Stimulated activated CD4-positive, alpha-beta T cell treated with anti-CD3 and anti-CD28 coated beads, Interleukin-2, amount 100 ng/mL, for 4 hours (primary cell): ENCODE measurements at places on chromosomes 11 and 22.
A peak's percentile ranks its signal among the peaks of the same experiment; 100 is the strongest.

GRCh38 chr11:14275076-14275475, 83.9 kb downstream of the RRAS2 start:
- DNase-seq = no peak

GRCh38 chr22:50674130-50674500, 1.5 kb downstream of the SHANK3 start:
- peak; percentile 17 for DNase-seq

- no peak for DNase-seq
These were observed 33.6 kb downstream of the MAP6 start for GRCh38 chr11:75635066-75635862.

- DNase-seq = no peak
These were observed 751 bp downstream of the MS4A10 start for GRCh38 chr11:60785806-60786361.

DNA sequence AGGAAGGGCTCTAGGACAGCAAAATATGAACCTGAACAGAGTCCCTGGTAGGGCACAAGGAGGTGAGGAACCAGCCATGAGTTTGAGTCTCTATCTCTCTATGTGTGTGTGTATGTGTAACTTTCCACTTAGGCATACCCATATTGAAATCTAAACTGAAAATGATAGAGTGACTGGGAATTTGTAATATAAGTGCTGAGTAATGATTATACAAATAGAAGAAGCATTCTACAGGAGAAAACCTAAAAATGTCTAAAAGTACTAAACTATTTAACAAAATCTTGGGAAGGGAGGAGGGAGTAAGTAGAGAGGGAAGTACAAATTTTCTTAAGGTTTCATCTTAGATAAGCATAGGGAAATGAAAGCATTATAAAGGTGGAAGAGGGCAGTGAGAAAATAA, 97.1 kb upstream of the ZC3H12C start:
- no peak for DNase-seq

- no peak for DNase-seq
These were observed 25.5 kb downstream of the DKK3 start for GRCh38 chr11:11982975-11983374.

GRCh38 chr11:5938603-5938965, 3.5 kb upstream of the OR56A3 start:
- no peak for DNase-seq

DNA sequence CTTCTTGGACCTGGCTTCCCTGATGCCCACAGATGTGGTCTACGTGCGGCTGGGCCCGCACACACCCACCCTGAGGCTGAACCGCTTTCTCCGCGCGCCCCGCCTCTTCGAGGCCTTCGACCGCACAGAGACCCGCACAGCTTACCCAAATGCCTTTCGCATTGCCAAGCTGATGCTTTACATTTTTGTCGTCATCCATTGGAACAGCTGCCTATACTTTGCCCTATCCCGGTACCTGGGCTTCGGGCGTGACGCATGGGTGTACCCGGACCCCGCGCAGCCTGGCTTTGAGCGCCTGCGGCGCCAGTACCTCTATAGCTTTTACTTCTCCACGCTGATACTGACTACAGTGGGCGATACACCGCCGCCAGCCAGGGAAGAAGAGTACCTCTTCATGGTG, 1.2 kb downstream of the CNGA4 start:
- DNase-seq = no peak

DNA sequence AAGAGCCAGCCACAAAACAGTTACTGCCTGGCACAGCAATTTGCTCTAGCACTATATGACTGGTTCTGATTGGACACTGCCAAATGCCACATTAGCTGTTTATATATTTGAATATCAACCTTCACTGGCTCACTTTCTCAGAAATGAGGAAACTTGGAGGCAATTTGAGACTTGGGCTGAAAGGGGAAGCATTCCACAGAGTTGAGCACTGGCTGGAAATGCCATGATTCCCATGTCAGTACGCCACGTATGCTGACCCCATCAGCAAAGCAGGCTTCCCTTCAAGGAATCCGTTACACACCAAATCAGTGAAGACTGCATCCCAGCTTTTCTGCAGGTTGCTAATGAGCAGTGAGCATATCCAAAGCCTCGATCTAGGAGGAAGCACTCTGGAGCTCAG, 34.7 kb downstream of the GALNT18 start:
- no peak for DNase-seq

- no peak for DNase-seq
These were observed 2.4 kb downstream of the RNF121 start for GRCh38 chr11:71931245-71931602.

GRCh38 chr11:44188643-44189042, 93.2 kb downstream of the EXT2 start:
- no peak for DNase-seq

GRCh38 chr22:31193092-31193491, 19.0 kb upstream of the LIMK2 start:
- no peak for DNase-seq

DNA sequence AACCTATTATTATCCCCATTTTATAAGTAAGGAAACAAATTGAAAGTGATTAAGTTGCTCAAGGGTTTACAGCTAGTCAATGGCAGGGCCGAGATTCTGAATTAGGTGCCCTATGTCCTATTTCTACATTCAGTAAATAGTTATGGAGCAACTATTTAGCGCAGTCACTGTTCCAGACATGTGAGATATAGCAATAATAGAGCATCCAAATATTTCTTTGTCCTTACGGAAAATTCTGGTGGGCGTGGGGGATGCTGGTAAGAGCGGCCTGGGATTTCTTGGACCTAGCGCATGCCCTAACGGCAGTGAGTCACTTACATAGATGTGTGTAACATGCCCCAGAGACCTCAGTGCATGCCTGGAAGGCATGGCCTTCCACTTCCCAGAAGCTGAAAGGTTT, 4.4 kb downstream of the DTX4 start:
- DNase-seq = no peak

GRCh38 chr22:19291218-19291579, 320 bp downstream of the CLTCL1 start:
- DNase-seq = no peak

GRCh38 chr11:103085758-103086365, 6.1 kb downstream of the DCUN1D5 start:
- no peak for DNase-seq

GRCh38 chr22:27990879-27991278, 71.8 kb upstream of the PITPNB start:
- DNase-seq = no peak

DNA sequence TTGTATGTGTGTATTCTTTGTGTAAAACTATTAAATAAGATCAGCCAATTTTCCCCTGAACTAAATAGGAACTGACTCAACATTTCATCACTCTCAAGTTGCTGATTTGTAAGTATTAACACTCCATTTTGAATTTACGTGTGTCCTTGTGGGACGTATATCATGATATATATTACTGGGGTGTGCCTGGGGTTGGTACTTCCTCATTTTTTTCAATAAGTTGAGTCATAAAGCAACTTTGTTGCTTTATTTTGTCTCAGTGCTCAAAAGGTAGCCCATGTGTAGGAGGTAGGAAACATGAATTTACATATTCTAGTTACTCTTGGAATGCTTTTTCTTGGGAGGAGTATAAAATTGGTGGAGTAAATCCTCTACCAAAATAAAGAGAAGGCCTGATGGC, 193.9 kb upstream of the RAG2 start:
- no peak for DNase-seq

- no peak for DNase-seq
These were observed 25.2 kb downstream of the CAPN1 start for GRCh38 chr11:65206901-65207300.

DNA sequence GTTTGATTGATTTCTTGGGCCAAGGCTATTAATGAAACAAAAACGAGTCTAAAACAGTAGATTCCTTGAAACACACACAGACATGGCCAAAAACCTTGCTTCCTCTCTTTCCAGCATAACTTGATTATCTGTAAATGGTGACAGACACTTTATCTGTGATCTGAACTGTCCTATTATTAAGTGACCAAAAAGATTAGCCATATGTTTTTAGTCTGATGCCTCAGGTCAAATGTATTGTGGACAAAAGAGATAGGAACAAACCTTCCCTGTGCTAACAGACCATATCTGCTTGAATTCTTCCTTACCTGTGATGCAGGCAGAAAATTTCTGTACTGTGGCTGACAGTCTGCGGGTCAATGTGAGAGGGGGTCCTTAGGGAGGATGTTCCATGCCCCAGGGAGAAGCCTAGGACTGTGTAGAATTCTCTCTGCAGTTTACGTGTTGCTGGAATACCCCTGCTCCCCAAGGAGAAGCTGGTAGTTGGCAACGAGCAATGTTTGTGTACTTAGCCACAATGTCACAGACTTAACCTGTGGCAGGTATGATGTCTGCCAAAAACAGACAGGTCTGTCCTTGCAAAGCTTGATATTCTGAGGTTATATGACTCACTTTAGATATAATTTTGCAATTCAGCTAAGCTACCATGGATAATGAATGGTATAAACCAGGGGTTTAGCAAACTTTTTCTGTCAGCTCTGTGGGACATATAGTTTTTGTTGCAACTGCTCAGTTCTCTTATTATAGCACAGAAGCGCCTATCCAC, 31.2 kb downstream of the C11orf71 start:
- no peak for DNase-seq

DNA sequence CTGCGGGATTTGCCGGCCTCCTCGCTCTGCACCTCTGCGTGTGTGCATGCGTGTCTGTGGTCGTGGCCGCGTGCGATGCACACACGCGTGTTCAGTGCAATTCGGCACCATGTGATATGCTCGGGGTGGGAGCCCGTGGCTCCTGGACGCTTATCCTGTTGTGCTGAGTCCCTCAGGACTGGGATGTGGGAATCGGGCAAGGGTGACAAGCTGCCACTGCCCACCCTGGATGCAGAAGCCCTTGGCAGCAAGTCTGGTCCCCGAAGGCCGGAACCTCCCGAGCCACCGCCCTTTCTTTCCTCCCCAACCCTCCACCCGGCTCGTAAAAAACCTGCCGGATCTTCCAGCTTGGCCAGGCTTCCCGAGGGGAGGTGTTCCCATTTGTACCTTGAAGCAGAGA, 128.2 kb downstream of the PHF21B start:
- DNase-seq = no peak

DNA sequence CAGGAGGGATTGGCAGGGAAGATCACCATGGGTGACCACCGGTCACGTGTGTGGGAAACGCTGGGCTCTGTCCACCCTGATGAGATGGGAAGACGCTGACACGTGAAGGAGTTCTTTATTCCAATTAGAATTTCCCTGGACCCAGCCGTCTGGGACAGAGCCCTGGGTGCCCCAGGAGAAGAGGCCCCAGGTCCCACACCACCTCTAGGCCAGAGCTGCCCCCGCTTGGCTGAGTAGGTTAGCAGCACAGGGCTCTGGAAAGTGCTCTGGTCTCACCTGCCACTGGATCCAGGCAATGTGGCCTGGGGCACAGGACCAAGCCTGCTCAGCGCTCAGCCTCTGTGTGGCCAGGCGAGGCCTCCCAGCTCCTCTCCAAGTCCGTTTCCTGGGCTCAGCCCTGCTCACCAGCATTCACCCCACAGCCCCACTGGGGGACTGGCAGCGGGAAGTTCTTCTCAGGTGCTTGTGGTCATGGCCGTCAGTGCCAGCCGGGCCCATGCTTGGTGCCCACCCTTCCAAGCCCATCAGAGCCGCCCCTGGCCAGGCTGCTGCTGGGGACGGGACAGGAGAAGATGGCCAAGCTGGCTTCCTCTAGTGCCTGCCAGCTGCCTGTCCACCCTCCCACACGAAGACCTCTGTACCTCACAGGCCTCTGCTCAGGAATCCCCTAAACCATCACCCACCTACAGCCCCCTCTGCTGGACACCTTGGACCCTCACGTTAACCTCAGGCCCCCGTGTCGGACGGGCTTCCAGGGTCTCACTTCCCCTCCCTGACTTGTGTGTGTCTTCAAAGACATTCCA, 62.5 kb upstream of the FGF3 start:
- DNase-seq = no peak

DNA sequence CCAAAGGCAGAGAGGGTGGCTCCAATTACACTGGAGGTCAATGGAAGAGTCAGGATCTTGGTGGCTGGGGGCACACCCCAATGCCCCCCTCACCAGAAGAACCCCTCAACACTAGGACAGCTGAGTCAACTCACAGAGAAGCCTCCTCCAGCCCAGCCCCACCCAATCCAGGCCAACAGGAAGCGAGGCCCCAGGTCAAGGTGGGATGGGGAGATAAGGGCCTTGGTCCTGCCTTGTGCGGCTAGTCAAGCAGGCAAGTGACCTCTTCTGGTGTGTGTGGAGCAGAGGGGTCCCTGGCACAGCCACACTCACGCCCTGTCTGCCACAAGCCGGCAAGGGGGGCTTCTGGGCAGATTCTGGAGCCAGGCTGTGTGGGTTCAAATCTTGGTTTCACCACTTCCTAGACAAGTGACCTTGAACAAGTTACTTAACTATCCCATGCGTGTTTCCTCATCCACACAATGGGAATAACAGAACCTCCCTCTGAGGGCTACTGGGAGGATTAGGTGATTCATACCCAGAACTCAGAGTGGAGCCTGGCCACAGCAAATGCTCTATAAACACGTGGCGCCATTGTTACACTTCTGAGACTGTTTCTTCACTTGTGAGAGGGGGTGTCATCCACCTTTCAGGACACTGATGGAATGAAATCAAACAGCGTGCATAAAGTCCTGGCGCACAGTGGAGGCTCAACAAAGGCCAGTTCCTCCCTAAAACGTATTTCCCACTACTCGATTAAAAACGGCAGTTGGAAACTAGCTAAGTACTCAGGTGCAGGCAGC, 3.2 kb downstream of the TTLL12 start:
- DNase-seq = no peak

- DNase-seq = no peak
These were observed 59.4 kb downstream of the BRD1 start for GRCh38 chr22:49768077-49768910.

DNA sequence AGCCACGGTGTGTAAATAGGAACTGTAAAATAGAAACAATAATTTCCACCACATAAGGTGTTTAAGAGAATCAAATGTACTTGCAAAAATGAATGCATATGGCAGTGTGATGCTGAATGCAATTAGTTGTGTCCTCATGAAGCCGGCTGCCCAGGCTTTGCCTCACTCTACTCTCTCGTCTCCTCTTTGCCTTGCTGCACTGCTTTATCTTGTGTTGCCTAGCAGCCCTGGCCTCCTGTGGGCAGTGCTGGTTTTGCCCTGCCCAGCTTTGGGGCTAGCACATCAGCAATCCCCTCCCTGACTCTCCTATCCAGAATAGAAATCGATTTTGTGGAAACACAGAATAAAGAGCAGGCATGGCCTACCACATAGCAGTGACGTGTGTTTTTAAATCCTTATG, 30.0 kb downstream of the LRRC32 start:
- no peak for DNase-seq

DNA sequence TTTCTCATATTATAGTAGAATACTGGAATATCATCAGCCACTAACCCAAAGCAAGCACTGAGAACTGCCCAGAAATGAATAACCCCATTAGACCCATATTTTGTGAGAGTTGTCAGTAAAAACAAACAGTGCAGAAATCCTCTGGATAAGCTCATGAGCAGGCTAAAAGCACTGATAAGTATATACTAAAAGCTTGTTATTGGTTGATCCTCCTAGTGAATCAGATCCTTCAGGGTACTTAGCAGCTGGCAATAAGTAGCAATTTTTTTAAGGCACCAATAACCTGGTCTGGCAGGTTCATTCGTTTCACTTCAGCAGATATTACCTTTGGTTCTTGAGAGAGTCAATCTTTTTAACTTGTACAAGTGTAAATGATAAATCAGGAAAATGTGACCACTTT, 1.2 kb downstream of the NOX4 start:
- no peak for DNase-seq

- no peak for DNase-seq
These were observed 87.4 kb upstream of the SHISAL1 start for GRCh38 chr22:44399906-44400762.
